ENCODE measurements at places on chromosomes 6 and 20.
A peak's percentile ranks its signal among the peaks of the same experiment; 100 is the strongest.

- DNase-seq: no peak
Measured at GRCh38 chr6:26476896-26477295, 19.1 kb downstream of the BTN2A1 start.

DNA sequence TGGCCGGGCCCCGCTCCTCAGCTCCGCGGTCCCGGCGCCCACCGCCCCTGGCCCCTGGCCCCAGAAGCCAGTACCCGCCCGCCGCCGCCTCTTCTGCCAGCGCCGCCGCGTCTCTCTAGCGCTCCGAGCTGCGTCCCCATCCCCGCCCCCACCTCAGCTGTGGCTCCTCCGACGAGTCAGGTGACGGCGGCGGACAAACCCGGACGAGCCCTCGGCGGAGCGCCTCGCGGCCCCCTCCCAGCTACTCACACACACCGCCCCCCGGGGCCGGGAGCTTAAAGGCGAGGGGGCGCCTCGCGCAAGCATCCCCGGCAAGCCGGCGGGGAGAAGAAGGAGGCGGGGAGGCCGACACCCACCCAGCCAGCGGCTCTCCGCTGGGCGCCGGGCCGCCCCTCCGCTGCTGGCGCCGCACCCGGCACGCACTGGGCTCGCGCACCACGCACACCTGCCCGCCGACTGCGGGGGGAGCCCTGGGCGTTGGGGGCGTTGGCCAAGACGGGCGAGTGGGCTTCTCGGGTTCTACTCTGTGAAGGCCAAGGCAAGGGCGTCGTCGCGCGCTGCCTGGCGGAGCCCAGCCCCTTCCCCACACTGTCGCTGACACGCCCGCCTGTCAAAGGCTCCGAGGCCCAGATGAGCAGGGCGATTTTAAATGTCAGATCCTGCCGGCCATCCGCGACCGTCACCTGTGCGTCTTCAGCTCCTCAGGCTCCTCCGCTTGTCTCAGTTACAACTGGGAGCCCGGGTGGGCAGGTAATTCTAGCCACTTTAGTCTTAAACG, at the start of gene SNAP91:
Gene SNAP91, minus strand, starts transcription at position 132 of the 778 bp plus-strand sequence. CDS start 1,174 bp downstream, outside the sequence.
- DNase-seq: peak; percentile 28

DNA sequence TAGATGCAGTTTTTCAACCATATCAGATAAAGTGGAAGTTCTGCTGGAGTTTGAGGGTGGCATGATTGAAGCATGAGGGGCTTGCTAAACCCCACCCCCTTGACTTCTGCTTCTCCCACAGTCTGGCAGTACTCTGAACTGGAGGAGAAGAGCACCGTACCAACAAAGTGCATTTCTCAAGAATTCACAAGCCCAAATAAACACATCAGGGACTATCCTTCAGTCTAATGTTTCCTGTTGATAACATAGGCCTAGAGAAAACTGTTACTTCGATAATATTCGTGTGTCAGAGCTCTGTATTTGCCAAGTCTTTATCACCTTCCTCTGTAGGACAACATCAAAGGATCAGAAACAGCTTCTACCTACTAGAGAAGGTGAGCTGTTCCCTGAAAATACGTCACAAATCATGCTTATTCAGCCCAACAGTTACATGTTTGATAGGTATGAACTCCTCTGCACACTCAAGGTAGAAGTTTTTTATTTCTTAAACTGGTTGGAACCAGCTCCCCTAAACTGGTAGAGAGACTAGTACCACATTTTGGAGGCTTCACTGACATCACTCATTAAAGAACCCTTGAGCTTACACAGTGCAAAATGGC, 153.2 kb upstream of the PRND start:
- DNase-seq: no peak

- DNase-seq: no peak
Measured at GRCh38 chr6:140897349-140897748, 1235.4 kb upstream of the GJE1 start.

- no peak for DNase-seq
Measured at GRCh38 chr20:4546342-4546741, 175.4 kb upstream of the PRND start.

DNA sequence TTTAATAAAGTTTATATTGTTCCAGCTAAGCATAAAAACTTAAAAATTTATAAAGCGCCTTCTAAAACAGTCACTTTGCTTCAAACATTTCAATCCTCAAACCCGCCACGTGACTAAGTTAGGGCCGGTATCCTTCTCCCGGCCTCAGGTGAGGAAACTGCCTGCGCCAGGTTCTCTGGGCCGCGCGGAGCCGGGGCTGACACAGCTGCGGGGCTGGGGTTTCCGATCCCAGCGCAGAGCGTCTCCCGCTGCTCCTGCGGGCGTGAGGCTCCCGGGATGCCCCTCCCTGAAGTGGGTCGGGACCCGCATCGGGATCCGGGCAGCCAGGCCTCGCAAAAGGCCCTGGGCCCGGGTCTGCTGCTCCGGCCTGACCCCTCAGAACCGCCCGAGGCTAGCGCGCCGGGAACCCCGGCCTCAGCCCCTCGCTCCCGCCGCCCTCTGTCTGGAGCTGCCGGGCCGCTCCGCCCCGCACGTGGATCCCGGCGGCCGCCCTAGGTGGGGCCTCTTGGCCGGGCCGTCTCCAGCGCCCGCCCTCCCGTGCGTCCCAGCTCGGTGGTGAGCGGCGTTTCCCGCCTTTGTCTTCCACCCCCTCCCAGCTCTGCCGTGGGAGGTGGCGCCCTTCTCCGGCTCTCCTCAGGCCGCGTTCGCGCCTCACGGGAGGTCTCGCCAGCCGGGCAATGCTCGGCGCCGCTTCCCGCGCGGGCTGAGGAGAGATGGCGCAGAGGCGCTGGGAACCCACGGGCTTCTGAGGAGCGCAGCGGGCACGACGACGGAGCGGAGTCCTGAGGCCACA, 267.9 kb downstream of the DLL1 start:
- no peak for DNase-seq

- DNase-seq: peak; percentile 43
Measured at GRCh38 chr6:11277275-11278206, 45.1 kb upstream of the NEDD9 start.

Measured in stimulated activated CD4-positive, alpha-beta T cell treated with anti-CD3 and anti-CD28 coated beads, Interleukin-15, amount 100 ng/mL, for 24 hours (primary cell).